ENCODE measurements at places on chromosomes 1 and 21. TPM values are rescaled to one million over a fixed set of nuclear protein-coding genes. Genes with fewer than 3 reads are reported as not detected.

DNA sequence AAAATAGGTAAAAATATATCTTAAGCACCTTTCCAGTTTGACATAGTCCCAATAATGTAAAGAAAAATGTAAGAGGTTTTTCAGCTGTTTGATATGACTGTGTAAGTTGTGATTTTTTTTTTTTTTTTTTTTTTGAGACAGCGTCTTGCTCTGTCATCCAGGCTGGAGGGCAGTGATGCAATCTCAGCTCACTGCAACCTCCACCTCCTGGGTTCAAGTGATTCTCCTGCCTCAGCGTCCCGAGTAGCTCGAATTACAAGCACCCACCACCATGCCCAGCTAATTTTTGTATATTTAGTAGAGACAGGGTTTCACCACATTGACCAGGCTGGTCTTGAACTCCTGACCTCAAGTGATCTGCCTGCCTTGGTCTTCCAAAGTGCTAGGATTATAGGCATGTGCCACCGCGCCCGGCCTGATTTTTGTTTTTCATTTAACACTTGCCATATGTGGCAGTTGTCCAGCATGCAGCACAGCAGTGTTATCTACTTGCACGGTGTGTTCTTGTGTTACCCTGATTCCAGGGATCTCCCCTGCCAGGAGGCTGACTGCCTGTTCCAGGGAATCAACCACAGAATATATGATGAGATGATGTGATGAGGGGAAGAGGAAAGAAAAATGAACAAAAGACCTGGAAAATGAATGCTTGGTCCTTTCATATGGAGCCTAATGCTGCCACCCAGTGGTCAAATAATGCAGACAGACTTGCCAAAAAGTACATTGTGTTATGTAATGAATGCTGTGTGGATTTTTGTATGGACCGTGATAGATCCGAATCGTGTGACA lies 79.0 kb downstream of the RAVER2 start:
- peak; percentile 46 for DNase-seq
- no peaks in the 10 kb centered on the region for H3K36me3 ChIP-seq
- H3K4me1 ChIP-seq, result 0 out of 2 replicates have a peak, but pooled peaks cover 3% of the 10 kb centered on the region
- H3K27ac ChIP-seq, result no peak overlapping the region

DNA sequence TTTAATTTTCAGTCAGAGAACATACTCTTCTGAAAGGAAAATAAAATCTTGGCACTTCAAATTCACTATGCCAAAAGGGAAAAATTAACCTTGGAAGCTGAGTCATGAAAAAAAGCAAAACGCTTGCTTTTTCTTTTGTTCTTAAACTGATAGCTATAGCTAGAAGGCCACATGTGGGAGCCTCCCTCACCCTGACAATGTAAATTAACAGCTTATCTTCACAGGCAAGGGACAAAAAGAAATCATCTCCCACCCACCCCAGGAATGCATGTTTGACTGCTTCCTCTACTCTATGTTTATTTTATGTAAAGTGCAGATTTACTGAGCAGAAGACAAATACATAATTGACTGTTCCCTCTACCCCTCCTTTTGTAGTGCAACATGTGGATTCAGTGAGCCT lies 38.0 kb downstream of the EBNA1BP2 start:
- H3K4me1 ChIP-seq, result no peaks in the 10 kb centered on the region
- no peaks in the 10 kb centered on the region for H3K27me3 ChIP-seq
- H3K36me3 ChIP-seq, result no peaks in the 10 kb centered on the region
- H3K4me3 ChIP-seq, result no peak overlapping the region
- no peak for DNase-seq

DNA sequence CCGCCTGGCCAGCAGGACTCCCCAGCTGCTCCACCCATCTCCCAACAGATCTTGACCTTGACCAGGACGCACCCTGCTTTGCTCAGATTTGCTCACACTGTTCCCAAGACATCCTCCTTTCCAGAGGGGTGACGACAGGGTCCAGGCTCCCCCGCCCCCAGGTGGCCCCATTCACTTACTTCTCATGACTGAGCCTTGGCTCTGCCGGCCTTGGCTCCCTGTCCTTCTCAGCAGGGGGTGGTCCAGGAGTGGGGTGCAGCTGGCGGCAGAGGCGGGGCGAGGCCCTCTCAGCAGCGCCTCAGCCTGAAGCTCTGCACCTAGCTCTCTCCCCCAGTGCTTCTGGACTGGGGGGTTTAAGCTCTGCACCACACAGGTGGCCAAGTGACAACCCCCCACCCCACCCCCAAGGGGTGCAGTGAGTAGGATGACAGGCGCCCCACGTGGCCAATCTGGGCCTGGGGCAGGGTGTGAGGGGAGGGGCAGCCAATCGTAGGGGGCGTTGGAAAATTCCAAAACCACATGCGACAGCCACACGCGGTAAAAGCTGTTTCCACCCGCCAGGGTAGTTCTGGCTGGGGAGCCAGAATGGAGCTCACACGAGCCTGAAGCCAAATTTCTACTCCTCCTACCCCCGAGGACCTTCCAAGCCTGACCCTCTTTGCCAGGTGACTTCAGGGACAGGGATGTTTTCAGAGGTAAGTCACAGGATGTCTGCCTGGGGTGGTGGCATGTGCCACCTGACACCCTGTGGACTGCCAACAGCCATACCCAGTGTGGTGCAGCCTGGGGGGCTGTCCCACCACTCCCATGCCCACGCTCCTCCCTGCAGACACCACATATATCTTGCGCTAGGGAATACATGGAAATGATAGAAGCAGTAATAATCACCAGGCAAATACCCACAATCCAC lies 5.6 kb downstream of the RORC start:
- DNase-seq, result no peak
- H3K27me3 ChIP-seq, result no peaks in the 10 kb centered on the region
- H3K36me3 ChIP-seq, result no peaks in the 10 kb centered on the region
- H3K4me3 ChIP-seq, result no peak overlapping the region
- peaks cover 30% of the 10 kb centered on the region for H3K4me1 ChIP-seq
- H3K27ac ChIP-seq, result no peak overlapping the region

DNA sequence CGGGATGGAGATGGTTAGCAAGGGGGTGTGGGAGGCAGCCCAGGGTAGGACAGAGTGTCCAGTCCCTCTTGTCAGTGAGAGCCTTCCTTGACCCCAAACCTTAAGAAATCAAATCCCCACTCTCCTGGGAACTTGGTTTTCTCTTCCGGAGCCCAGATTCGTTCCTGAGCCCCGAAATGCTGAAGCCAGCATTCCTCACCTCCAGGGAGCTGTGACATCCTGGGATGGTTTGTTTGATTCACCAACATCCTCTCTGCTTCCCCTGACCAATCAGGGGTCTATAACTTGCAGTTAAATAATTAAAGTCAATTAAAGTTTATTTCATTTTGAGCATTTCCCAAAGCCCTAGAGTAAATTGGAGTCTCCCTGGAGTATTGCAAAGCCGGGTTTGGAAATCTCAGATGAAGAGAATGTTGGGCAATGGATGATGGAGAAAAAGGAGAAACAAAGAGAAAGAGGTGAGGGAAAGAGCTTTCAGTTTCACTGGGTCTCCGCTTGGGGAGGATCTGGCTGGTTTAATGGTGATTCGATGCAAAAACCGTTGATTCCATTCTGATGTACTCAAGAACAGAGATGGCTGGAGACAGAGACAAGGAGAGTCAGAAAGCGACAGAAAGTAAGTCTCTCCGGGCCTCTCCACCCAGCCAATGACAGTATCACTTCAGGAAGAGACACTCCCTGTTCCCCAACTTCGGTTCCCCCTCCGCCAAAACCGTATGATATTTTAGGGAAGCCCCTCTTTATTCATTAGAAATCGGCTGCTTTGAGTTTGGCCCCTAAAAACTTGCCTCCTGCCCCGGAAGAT lies 12.8 kb upstream of the ALX3 start:
- H3K27me3 ChIP-seq, result no peaks in the 10 kb centered on the region
- H3K27ac ChIP-seq, result no peak overlapping the region
- no peaks in the 10 kb centered on the region for H3K4me1 ChIP-seq
- H3K4me3 ChIP-seq, result no peak overlapping the region
- no peak for DNase-seq
- no peaks in the 10 kb centered on the region for H3K36me3 ChIP-seq

- H3K27me3 ChIP-seq, result no peaks in the 10 kb centered on the region
- H3K4me3 ChIP-seq, result no peak overlapping the region
- H3K4me1 ChIP-seq, result no peaks in the 10 kb centered on the region
Observed at GRCh38 chr21:44789880-44790279, 11.7 kb downstream of the UBE2G2 start.

- H3K36me3 ChIP-seq, result 0 out of 2 replicates have a peak, but pooled peaks cover 9% of the 10 kb centered on the region
- 0 out of 2 replicates have a peak, but pooled peaks cover 3% of the 10 kb centered on the region for H3K4me1 ChIP-seq
Observed at GRCh38 chr1:223824712-223825111, 21.0 kb downstream of the TP53BP2 start.

- H3K27me3 ChIP-seq, result no peaks in the 10 kb centered on the region
- H3K4me3 ChIP-seq, result no peak overlapping the region
- no peaks in the 10 kb centered on the region for H3K36me3 ChIP-seq
- H3K4me1 ChIP-seq, result no peaks in the 10 kb centered on the region
Observed at GRCh38 chr1:54304518-54304917, 101.7 kb downstream of the SSBP3 start.

DNA sequence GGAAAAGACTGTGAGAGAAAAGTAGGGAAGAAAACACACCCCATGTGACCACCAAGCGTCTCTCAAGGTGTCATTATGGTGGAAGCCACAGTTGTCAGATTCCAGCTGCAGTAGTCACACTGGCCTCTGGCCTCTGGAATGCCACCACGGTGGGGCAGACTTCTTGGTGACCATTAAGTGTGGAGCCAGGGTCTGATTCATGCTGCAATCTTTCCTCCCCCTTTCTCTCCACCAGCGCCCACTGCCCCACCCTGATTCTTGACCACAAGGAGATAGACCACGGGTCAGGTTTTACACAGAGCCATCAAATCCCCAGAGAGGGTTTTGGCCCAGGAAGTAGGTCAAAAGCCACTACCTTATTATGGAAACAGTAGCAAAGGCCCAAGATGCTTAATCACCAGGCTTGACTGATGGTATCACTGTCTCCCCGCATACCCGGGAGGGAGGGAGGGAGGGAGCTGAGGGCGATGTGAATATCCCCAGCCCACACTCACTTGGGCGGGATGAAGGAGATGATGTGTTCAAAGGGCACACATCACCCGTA lies 52.7 kb upstream of the GRHL3 start:
- H3K36me3 ChIP-seq, result no peaks in the 10 kb centered on the region
- peak; percentile 84 for DNase-seq
- H3K4me1 ChIP-seq, result peaks cover 13% of the 10 kb centered on the region

GRCh38 chr1:42924851-42925760 lies 33.6 kb downstream of the SLC2A1 start:
- H3K36me3 ChIP-seq, result peaks cover 24% of the 10 kb centered on the region
- no peaks in the 10 kb centered on the region for H3K27me3 ChIP-seq
- peaks cover 9% of the 10 kb centered on the region for H3K4me1 ChIP-seq
- peak overlapping the region; percentile 81 for H3K27ac ChIP-seq
- H3K4me3 ChIP-seq, result peak overlapping the region; percentile 70

GRCh38 chr21:33895356-33895755 lies 20.2 kb downstream of the ATP5PO start:
- no peak for DNase-seq
- H3K36me3 ChIP-seq, result no peaks in the 10 kb centered on the region
- H3K4me3 ChIP-seq, result no peak overlapping the region
- H3K27me3 ChIP-seq, result no peaks in the 10 kb centered on the region
- H3K4me1 ChIP-seq, result peaks cover 7% of the 10 kb centered on the region

DNA sequence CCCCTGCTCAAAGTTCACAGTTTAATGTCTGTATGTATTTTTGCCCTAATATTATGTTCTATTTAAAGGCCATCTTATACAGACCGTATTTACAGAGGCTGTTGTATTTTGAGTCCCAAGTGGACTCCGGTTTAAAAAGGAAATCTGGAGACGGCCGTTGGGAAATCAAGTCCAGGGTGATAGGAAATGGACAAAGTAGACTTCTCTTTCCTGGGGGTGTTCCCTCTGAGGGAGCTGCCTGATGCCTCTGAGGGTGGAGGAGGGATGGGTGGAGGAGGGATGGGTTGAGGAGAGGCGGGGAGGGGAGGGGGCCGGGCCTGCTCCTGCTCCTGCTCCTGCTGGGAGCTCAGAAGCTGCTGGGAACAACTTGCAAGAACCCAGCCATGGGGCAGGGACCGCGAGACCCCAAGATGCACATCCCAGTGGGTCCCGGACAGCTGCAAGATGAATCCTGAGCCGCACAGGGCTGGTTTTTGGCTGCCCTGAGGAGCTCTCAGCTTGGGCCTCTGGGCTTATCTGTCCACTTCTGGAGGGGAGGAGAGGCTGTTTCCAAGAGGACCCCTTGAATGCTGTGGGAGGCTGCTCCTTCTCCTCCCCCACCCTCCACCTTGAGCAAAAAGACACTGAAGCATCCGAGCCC lies 12.0 kb upstream of the ACTL8 start:
- no peak for DNase-seq
- peaks cover 9% of the 10 kb centered on the region for H3K27me3 ChIP-seq
- H3K4me3 ChIP-seq, result no peak overlapping the region

DNA sequence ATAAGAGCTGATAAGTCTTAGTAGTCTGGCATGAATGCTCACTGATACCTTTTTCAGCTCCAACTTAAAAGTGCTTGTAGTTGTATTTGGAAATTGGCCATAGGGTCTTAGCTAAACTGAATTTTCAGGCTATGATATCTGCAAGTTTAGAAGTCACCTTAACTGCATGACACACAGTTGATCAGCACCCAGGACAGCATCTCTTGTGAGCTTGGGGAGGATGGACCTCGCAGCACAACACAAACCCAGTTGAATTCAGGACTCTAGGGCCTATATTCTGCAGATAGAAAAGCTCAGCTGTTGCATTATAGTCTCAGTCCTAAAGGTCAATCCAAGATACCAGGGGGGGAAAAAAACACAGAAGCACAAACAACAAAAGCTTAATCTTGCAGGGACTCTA lies 394.3 kb downstream of the KCNH1 start:
- peaks cover 17% of the 10 kb centered on the region for H3K27me3 ChIP-seq
- DNase-seq, result no peak
- no peaks in the 10 kb centered on the region for H3K36me3 ChIP-seq
- no peak overlapping the region for H3K27ac ChIP-seq

DNA sequence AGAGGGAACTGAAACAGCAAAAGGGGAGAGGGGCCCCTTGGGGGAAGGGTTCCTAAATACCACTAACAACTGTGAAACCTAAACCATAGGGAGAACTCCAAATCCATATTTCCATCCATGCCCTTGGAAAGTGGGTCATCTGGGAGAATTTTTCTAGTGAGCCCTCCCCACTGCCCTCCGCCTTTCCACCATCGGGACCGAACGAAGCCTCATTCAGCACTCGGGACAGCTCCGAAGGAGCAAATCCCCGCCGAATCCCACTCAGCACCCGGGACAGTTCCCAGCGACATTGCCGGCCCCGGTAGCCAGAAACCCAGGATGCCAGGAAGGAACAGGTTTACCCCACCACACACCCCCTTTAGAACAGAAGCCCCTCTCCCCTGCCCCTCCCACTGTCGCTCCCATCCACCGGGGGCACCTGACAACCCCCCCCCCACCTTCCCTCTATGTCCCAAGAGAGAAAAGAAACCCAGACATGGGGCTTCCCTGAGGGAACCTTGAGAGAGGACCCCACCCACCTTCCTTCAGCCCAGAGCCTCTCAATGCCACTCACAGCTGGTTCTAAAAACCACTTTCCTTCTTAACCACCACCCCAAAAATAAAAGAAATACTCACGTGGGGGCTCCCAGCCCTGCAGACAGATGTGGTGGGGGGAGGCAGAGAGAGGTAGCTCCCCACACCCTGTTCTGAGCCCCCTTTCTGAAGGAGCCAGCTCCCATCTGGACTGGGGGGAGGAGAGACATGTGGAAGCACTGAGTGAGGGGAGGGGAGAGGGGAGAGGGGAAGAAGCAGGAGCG lies 4.5 kb downstream of the DLGAP3 start:
- DNase-seq, result no peak
- H3K27me3 ChIP-seq, result peaks cover 51% of the 10 kb centered on the region
- no peak overlapping the region for H3K4me3 ChIP-seq
- no peak overlapping the region for H3K27ac ChIP-seq
- no peaks in the 10 kb centered on the region for H3K36me3 ChIP-seq

Gene EFNA1
- total RNA-seq, result 19.7 TPM

Gene LCE3D
- not detected for total RNA-seq

Gene WDR77
- total RNA-seq, result 42.5 TPM

Gene SLC22A15
- total RNA-seq, result 3.1 TPM

Gene ZNF593
- 62.4 TPM for total RNA-seq
